Stomach (tissue), 19 donors: ENCODE measurements at places on chromosomes 3 and 15.
A peak's percentile ranks its signal among the peaks of the same experiment; 100 is the strongest.

DNA sequence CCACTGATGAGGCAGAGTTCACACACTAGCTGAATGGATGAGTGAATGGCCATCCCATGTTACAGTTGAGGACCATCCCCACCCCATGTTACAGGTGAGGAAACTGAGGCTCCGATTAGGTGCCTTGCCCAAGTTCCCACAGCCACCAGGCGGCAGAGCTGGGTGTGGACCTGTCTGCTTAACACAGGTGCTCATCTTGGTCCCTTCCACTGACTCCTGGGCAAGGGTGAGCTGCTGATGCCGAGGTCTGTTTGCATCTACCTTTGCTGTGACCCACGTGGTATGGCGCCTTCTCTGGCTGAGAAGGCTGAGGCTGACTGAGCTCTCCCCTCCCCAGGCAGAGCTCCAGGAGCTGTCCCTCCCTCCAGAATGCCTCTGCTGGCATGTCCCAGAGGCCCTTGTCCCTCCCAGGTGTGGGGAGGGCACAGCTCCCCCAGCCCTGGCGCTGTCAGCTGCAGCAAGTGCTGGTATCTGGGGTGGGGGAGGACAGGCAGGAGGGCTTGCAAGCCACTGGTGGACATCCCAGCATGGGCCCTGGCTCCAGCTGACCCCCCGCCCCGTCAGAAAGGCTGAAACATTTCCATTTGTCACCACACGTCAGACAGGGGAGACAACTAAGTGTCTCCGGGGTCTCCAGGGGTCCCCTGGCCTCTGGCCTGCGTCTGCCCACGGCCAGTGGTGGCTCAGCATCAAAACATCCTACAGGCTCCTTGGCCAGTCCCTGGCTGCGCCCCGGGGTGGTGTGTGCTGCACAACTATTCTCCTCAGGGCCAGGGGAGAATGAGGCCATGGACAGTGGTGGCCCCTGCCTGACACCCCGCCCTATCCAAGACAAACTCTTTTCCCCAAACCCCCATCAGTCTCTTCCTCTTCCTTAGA is 105.4 kb downstream of the ADCY5 start:
- no peak for DNase-seq

DNA sequence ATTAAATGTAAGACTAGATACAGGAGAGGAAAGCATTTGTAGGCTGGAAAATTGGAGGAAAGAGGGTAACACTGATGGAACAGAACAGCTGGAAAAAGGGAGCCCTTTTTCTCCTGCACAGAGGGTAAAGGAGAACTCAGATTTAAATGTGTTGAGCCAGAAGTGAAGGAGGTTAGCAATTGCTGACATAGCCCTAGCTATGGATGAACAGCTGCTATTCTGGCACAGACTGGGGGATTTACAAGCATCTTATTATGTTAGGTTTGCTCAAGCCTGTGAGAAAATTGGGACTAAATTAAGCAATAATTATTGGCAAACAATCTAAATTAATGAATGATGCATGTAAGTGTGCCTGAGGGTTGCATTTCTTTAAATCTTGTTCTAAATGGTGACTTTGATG is 40.6 kb upstream of the PRR20G start:
- no peak for DNase-seq

- no peak for DNase-seq
Measured at GRCh38 chr3:122066331-122067213, 11.4 kb downstream of the CD86 start.

DNA sequence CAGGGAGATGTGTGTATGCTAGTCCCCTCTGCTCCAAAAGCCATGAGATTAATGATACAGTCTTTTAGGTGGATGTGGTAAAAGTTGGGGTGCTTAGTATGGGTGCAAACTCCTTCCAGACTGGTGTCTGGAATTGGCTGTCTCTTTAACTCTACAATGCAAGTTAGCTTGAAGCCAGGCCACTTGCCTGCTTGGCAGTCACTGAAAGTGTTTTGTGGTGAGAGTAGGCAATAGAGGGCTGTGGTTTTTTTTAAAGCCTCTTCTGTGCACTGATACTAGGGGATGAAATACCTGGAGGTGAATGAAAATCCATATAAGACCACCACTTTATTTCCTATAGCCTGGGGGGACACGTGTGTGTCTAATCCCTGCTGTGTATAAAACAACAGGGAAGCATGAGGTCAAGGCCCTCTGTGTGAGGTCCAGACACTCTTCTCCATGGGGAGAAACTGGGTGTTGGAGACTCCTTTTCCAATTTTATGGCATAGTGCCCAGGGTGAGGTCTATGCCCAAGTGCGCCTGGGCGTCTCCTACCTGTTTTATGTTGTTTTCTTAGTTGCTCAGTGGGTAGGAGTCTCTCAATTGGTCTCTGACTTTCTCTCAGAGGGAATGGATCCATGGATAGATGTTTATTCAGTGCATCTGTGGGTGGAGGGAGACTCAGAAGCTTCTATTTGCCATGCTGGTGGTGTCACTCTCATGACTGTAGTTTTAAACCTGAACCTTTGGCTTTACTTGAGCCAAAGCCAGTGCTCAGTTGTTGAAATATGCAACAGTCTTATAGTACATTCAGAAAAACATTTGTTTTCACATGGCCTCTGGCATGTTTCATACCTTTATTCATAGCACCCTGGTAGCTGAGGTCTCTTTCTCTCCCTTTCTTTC is 327.8 kb upstream of the ATP11B start:
- no peak for DNase-seq

- DNase-seq = peak; percentile 52
Measured at GRCh38 chr15:34582461-34583371, 735 bp downstream of the GOLGA8B start.

- no peak for DNase-seq
Measured at GRCh38 chr3:162391301-162391700, 894.7 kb downstream of the OTOL1 start.

DNA sequence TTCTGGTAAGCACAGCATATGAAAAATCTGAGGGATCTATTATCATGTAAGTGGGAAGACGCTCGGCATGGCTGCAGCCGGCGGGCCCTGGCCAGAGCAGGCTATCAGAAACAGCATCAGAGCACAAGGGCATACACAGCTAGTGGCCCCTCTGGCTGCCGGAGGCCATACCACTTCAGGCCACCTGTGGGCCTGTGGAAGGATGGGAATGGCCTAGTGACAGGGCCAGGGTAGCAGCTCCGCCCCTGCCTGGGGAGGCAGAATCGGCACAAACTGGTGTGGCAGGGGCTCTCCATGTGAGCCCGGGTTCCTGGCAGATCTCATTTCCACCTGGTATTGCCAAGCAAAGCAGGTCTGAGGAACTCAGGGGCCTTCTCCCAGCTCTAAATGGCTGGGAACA is 46.4 kb downstream of the SH3BP5 start:
- no peak for DNase-seq

GRCh38 chr3:27945229-27945628 is 223.1 kb upstream of the EOMES start:
- DNase-seq = no peak

- no peak for DNase-seq
Measured at GRCh38 chr3:129239991-129240390, 9.4 kb upstream of the COPG1 start.

DNA sequence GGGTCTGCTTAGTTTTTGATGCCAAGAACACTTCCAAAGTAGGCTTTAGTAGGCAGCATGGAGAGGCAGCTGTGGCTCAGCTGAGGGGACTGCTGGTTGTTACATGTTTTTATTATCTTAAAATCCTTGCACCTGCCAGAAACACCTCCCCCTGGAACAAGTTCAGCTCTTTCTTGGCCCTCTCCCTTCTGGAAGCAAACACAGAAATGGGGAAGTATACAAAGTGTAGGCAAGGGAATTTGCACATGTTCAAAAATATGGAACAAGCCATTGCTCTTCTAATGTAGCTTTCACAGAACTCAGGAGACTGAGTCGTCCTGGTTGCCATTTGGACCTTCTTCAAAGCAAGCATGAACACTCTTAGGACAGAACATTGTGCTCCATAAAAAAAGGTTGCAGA is 169.1 kb upstream of the SEMA6D start:
- DNase-seq = no peak

GRCh38 chr3:51333021-51333420 is 52.1 kb upstream of the MANF start:
- DNase-seq = no peak

- no peak for DNase-seq
Measured at GRCh38 chr15:94791510-94791909, 560.1 kb downstream of the MCTP2 start.

GRCh38 chr3:118838871-118839270 is 195.8 kb downstream of the IGSF11 start:
- no peak for DNase-seq

DNA sequence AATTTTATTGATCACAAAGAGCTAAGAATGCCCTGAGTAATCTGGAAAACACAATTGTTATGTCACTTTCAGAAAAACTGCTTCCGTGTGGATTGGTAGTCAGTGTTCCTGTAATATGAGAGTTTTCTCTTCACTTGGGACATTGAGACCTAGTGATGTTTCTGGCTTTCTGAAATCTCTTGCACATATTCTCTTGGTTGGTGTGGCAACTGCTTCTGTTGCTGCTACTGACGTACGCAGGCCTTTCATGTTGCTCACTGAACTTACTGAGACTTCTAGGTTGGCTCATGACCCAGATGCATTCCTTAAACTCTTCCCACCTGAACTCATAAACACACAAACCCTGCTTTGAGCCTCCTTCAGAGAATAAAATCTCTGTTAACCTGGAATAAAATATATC is 175.0 kb upstream of the PFN2 start:
- DNase-seq = no peak

DNA sequence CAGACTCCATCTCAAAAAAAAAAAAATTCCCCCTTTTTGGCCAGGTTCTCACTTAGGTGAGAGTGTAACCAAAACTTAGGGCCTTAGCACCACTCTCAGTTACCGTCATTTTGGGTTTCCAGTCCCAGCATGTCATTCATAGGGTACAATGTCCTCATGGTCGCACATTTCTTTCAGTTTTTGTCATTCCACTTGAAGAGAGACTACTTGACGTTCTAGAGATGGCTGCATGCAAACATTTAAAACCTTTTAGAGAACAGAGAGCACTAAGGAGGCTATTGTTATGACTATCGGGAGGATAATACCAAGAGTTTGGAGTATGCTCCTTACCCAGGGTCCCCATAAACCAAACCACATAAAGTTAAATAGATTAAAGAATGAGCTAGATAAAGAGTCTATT is 37.9 kb upstream of the THUMPD3 start:
- DNase-seq = no peak

DNA sequence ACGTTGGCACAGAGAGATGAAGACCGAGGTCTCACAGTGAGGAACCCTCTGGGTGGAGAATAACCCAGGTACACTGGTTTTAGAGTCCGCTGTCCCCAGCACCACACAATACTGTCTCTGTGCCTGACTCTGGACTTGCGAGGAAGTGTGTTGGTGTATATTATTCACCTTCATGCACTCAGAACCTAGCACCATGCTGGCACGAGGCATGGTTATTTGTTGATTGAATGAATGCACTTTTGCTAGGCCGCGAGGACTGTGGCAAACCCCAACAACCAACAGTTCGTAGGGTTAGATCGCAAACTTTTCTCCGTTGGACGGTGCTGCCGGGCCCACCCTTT is 484 bp upstream of the C3orf52 start:
- DNase-seq = no peak

- DNase-seq = no peak
Measured at GRCh38 chr3:193996221-193996620, 139.7 kb upstream of the HES1 start.

DNA sequence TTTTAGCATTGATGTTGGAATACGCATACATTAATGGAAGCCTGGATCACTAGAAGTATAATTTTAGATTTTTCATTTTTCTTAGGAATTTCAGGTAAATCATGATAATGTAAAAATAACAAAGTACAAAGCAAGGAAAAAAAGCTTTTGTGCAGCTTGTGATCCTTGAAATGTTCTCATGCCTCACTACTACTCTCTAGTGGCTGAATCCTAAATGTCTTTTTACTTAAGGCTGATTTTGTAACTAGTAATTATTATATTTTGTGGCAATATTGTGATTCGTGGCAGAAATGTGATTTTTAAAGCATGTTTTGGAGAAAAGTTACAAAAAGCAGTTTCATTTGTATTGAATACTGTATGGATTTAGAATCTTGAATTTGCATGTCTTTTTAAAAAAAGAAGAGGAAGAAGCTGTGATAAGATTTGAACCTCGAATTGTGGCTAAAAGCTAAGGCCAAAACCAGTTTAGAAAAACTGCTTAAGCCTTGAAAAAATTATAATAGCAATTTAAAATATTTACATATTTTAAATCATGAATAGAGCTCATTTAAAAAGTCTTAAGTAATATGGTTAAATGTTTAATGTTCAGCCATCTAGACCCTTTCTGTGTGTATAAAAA is 39.0 kb downstream of the U2SURP start:
- DNase-seq = no peak

- DNase-seq = peak; percentile 70
Measured at GRCh38 chr15:100879464-100880138, at the start of gene ALDH1A3. TSS of gene ALDH1A3 (plus strand) at chr15:100879831. CDS start at chr15:100879908, 77 bp downstream.

DNA sequence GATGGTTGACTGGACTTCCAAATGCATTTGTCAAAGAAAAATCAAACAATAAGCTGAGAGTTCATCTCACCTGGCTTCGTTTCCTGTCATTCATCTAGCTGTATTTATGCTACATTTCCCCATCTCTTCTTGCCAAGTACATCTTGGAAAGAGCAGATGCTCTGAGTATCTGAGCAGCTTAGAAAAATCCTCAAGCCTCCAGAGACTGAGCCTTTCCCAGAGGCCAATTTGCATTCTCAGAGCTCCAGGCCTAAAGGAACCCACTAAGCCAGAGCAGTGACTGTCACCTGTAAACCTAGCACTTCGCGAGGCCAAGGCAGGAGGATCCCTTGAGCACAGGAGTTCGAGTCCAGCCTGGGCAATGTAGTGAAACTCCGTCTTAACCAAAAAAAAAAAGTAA is 100.5 kb downstream of the XXYLT1 start:
- no peak for DNase-seq

- peak; percentile 42 for DNase-seq
Measured at GRCh38 chr3:173913397-173913796, 515.9 kb downstream of the NLGN1 start.

DNA sequence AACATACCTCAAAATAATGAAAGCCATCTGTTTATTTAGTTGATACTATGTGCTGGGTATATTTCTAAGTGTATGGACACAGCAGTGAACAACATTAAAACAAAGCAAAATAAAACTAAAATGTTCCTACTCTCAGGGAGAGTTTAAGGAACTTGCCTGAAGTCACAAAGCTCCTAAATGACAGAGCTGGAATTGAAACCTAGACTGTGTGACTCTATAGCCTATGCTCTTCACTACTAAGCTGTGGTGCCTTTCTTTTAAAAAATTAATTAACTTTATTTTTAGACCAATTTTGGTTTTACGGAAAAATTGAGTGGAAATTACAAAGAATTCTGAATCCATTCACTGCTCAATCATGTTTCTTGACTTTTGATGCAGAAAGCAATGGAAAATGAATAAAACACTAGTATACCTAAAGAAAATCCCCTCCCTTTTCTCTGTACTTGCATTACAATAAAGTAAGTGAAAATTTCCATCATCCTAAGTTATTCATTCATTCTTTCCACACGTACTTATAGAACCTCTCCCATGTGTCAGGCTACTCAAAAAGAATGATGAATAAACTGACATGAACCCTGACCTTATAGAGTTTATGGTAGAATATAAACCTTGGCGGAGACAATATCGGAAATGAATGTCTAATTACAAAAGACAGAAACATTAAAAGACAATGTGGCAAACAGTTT is 189.8 kb upstream of the RBMS3 start:
- DNase-seq = no peak

GRCh38 chr3:151012753-151013152 is 40.2 kb upstream of the CLRN1 start:
- DNase-seq = no peak
